ENCODE measurements at places on chromosomes 7 and 10.
A peak's percentile ranks its signal among the peaks of the same experiment; 100 is the strongest.

DNA sequence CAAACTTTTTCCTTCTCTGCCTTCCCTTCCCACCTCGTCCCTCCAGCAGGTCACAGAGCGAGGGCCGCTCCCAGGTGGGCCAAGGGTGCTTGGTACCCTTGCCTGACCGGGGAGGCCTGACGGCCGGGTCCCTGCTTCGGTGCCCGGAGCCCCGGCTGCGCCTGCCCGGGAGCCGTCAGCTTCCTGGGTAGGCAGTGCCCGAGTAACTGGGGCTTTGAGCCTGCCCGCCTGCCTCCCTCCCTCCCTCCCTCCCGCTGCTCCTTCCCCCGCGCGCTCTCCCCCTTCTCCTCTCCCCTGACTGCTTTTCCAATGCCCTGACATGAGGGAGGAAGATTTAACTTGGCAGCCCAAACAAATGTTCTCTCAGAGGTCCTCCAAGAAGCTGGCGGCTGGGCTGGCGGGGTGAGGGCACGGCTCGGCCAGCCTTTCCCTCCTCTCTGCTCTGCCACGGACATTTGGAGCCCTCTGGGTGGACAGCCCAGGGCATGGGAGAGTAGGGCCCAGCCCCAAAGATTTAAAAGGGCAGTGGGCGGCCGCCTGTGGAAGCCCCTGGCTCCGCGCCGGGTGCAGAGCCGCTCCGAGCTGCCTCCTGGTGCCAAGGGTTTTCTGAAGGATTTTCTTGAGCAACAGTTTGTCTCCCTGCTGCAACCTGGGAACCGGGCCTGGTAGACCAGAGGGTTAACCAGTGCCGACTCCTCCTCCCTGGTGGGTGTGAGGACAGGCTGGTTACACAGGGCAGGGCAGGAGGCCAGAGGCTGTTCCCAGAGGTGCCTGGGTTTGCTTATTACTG lies 2.0 kb downstream of the ZMIZ1 start:
- DNase-seq = peak; percentile 48

DNA sequence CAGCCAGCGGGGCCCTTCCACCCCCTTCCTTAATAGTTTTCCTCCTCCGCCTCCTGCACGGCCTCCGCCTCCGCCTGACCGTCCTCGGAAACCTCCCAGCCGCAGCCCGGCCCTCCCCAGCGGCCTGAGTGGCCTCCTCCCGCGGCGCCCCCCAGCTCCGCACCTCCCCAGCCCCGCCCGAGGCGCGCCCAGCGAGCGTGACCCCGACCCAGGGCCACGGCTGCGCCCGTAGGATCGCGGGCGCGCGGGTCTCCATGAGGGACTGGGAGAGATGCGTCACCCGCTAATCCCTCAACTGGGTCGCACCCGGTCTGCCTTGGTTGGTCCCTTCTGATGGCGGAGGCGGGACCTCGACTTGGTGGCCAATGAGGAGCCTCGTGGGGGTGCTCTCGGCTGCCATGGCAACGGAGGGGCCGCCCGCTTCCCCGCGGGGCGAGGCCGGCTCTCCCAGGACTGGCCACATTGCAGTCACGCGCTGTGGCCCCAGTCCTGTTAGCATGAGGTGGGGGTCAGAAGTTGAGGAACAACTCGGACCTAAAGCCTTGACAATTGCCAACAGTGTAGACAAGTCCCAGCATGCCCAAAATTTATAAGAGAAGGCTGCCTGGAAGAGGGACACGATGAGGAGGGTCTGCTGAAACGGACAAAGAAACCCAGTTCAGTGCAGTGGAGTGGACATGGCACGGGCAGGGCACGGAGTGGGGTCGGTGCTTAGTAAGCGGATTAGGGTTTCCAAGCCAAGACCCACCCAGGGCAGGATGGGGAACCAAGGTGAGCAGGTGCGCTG lies 24.3 kb downstream of the DDIT4 start:
- peak; percentile 90 for DNase-seq

GRCh38 chr7:40922316-40922670 lies 780.6 kb downstream of the INHBA start:
- DNase-seq = no peak

GRCh38 chr7:47493976-47494911 lies 87.7 kb downstream of the TNS3 start:
- no peak for DNase-seq

DNA sequence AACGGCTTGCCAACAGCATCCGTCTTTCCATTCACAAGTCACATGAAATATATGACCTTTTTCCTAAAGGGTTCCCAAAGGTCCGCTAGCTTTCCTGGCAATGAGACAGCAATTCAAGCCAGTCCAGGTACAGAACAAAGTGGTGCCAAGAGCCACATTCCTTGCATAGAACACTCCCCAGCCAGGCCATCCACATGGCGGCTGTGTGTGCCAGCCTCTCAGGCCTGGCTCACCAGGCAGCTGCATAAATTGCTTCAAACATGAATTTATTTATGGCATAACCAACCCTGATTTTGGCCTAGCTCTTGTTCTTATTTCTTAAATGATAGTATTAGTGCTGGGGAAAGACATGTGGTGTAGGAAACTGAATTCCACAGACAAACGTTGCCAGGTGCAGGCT lies 63.7 kb upstream of the CREB5 start:
- no peak for DNase-seq

DNA sequence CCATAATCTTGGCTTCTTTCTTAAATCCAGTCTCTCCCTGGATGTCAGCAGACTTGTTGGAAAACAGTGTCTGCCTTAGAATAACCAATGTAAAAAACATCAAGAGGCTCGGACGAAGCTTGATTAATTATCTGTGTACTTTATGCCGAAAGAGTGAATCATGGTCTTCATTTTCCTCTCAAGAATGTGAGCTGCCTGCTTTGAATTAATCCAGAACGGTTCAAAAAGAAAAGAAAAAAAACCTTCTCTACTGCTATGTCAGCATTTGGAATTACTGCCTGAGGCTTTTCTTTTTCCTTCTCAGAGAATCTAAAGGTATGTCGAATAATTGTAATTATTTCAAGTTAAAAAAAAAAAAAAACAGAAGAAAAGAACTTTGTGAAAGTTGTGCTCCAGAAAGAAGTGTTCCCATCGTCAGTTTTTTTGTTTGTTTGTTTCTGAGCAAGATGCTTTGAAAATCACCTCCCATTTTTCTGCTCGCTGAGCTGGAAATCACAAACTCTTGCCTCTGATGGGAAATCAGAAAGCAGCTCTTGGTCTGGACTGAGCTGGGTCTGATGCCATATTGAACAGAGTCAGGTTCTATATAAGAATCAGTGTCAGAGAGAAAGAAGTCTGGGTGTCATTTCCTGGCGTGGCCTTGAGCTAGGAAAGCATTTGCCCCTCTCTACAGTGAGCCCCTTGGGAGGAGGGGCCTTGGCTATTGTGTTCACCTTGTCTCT lies 20.2 kb downstream of the PLPP4 start:
- DNase-seq = no peak

GRCh38 chr10:24821986-24822385 lies 98.3 kb upstream of the ARHGAP21 start:
- DNase-seq = no peak

DNA sequence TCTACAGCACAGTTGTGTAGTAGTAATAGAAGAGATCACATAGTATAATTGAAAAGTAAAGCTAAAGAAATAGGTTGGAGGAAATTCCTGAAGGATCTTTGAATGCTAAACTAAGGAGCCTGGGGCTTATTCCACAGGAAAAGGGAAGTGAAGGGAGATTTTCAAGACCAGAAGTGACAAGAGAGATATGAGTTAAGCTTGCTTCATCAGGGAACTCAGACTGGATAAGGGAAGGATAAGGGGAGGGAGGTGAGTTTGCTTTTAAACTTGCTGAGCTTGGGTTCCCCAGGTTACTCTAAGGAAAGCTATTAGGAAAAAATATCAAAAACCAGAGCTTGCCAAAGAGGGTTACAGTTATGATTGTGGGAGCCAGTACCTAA lies 182.4 kb downstream of the RAPGEF5 start:
- no peak for DNase-seq

All from CD8-positive, alpha-beta T cell (primary cell).